ENCODE measurements at places on chromosomes 2 and 18. TPM values are rescaled to one million over a fixed set of nuclear protein-coding genes. Genes with fewer than 3 reads are reported as not detected.

- no peak overlapping the region for H3K27ac ChIP-seq
- DNase-seq = no peak
- no peaks in the 10 kb centered on the region for H3K4me1 ChIP-seq
- H3K27me3 ChIP-seq = peaks cover 46% of the 10 kb centered on the region
Measured at GRCh38 chr2:236753606-236754270, 184.1 kb downstream of the ACKR3 start.

DNA sequence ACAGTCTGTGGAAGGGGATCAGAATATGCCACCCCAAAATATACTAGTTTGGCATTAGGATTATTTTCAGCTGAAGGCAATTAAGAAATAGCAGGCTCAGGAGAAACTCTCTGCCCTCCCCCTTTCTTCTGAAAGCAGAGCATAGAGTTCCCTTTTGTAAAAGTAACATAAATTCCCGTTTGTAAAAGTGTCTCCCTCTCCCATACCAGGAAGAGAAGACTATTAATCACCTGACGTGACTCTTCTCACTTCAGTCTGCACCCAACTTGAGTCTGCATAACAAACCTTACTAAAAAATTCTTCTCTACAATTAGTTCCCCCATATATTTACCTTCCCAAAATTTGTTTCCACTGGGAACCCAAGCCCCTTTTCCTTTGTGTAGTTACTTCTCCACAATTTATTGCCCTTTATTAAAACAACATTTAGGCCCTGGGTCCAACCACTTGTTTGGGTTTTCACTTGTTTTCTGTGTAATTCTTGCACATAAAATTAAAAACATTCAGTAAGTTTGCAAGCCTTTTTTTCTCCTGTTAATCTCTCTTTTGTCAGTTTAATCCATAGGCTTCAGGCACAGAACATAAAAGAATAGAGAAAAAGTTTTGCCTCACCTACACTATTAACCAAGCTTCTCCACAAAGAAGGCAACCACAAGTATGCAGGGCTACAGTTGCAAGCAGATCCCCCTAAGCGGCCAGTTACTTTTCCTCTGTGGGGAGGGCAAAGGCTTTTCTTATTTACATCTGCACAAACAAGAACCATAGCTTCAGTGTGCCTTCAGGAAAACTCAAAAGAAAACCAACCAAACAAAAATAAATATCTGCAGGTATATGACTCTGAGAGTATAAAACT is 107.6 kb upstream of the MSH2 start:
- H3K4me1 ChIP-seq = peaks cover 4% of the 10 kb centered on the region
- H3K4me3 ChIP-seq = no peak overlapping the region
- H3K27ac ChIP-seq = no peak overlapping the region
- DNase-seq = no peak

DNA sequence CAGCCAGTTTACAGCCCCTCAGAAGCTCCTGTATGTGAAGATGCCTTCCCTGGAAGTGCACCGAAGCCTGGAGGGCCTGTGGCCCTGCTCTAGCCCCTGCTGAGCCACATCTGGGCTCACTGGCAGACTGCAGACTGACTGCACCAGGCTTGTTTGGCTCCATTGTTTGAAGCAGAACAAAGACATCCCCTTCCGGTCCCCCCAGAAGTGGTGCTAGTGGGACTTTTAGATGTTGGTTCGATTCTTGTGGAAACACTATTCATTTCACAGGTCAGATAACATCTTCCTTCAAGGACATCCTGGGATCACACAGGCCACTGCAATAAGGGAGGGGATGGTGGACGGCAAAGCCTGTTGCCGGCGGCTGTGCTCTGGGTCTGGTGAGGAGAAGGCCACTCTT is 57.8 kb upstream of the CBLN2 start:
- DNase-seq = no peak
- no peak overlapping the region for H3K4me3 ChIP-seq
- H3K27ac ChIP-seq = no peak overlapping the region
- H3K36me3 ChIP-seq = no peaks in the 10 kb centered on the region

DNA sequence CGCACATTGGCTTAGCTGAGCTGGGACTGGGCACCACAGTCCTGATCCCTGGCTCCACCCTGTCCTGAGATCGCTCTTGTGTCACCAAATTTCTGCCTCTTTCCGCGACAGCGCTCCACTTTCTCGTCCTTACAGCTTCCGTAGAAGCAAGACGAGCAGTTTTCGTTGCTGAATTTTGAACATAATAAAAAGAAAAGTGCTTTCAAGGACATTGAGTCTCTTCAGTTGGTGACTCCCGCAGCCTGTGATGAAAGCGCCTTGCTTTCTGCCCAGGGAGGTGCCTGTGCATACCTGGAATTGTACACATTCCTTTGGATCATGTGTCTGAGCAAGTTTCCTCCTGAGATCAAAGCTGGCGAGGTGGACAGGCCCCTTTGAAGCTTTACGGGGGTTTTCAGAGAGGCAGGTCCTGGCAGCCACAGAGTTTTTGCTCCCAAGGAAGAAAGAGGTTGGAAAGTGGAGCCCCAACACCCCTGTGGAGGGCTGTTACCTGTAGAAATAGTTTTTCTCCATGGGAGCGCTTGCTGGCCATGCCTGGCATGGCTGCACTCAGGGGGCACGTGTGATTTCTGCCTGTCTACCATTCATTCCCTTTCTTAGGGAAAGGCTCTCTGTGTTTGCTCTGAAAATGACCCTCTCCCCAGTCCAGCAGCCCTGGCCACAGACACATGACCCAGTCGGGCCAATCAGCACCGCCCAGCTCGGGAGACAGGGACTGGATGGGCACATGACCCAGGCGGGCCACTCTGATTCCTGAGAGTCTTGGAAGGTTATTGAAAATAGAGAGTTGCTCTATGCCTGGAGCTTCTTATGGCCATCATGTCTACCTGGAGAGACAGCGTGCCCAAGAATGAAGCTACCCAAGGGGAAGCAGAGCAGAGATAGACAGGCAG is 115.6 kb upstream of the OTOS start:
- peak overlapping the region; percentile 78 for H3K27ac ChIP-seq
- H3K4me1 ChIP-seq = peaks cover 63% of the 10 kb centered on the region
- DNase-seq = no peak
- H3K27me3 ChIP-seq = no peaks in the 10 kb centered on the region
- H3K36me3 ChIP-seq = no peaks in the 10 kb centered on the region

DNA sequence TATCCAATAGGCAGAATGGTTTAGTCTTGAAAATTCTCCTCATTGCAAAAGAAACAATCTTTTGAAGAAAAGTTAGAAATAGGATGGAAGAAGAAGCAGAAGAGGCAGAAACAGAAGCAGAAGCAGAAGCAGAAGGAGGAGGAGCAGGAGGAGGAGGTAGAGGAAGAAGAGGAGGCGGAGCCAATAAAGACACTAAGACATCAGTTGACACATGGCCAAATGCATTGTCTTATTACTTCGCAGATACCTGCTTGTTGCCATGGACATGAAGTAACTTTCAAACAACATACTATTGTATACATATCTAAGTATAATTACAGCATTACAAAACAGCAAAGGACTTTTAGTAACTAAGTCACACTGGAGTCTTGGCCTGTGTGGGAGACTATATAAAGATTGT is 606.3 kb downstream of the METTL4 start:
- no peak for DNase-seq
- H3K4me1 ChIP-seq = no peaks in the 10 kb centered on the region
- H3K36me3 ChIP-seq = no peaks in the 10 kb centered on the region
- 0 out of 2 replicates have a peak, but pooled peaks cover 6% of the 10 kb centered on the region for H3K27me3 ChIP-seq

- H3K27me3 ChIP-seq = no peaks in the 10 kb centered on the region
- no peaks in the 10 kb centered on the region for H3K4me1 ChIP-seq
- DNase-seq = no peak
- H3K36me3 ChIP-seq = no peaks in the 10 kb centered on the region
- no peak overlapping the region for H3K27ac ChIP-seq
- no peak overlapping the region for H3K4me3 ChIP-seq
Measured at GRCh38 chr18:62894681-62895390, 179.5 kb downstream of the PHLPP1 start.

- no peak for DNase-seq
- no peak overlapping the region for H3K27ac ChIP-seq
- H3K36me3 ChIP-seq = no peaks in the 10 kb centered on the region
- H3K4me1 ChIP-seq = peaks cover 8% of the 10 kb centered on the region
- no peaks in the 10 kb centered on the region for H3K27me3 ChIP-seq
Measured at GRCh38 chr2:196823750-196824522, 14.8 kb upstream of the C2orf66 start.

GRCh38 chr18:8081872-8082553 is 514.9 kb downstream of the PTPRM start:
- H3K27ac ChIP-seq = no peak overlapping the region
- no peak overlapping the region for H3K4me3 ChIP-seq
- no peaks in the 10 kb centered on the region for H3K27me3 ChIP-seq
- no peaks in the 10 kb centered on the region for H3K36me3 ChIP-seq
- no peak for DNase-seq
- no peaks in the 10 kb centered on the region for H3K4me1 ChIP-seq

GRCh38 chr2:240436683-240437550 is 1.5 kb downstream of the GPC1 start:
- H3K27ac ChIP-seq = peak overlapping the region; percentile 95
- H3K27me3 ChIP-seq = no peaks in the 10 kb centered on the region
- DNase-seq = no peak
- H3K4me3 ChIP-seq = peak overlapping the region; percentile 61
- H3K36me3 ChIP-seq = no peaks in the 10 kb centered on the region
- peaks cover 29% of the 10 kb centered on the region for H3K4me1 ChIP-seq

GRCh38 chr2:173218326-173219056 is 136.2 kb upstream of the CDCA7 start:
- no peaks in the 10 kb centered on the region for H3K27me3 ChIP-seq
- H3K36me3 ChIP-seq = no peaks in the 10 kb centered on the region
- no peak overlapping the region for H3K4me3 ChIP-seq
- DNase-seq = no peak

DNA sequence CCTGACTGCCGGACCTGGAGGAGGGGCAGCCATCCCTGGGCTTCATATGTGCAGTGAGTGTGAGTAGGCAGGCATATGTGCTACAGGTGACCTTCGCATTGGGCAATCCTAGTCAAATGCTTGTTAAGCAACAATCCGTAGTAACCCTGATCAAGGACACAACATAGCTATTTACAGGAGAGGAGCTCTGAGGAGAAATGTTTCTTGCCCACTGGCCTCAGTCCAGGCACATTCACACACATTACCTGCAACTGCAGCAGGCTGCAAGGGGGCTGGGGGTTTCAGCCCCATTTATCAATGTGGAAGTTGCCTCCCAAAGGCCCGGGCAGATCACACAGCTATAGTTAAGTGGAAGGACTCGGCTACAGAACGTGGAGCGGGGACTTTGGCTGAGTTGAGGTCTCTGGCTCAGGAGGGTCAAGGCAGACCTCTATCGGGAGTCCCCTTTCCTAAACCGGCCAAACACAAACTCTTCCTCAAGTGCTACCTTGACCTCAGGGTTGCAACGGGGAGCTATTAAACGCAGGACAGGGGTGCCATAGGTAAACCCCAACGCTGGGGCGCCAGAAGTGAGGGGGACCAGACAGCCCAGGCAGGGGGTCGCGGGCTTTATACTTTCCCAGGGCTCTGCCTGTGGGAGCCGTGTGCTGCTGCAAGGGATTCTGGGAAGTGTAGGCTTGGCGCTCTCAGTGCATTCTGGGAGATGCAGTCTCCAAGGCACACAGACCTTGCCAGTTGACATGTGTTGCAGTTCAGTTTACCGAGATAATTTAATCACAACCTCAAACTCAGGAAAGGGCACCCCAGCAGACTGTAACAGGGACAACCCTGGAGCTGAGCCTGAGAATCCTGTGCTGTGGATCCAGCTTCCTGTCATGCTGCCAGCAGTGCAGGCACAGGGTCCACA is 9.4 kb downstream of the KHK start:
- no peaks in the 10 kb centered on the region for H3K27me3 ChIP-seq
- DNase-seq = no peak
- H3K36me3 ChIP-seq = no peaks in the 10 kb centered on the region

DNA sequence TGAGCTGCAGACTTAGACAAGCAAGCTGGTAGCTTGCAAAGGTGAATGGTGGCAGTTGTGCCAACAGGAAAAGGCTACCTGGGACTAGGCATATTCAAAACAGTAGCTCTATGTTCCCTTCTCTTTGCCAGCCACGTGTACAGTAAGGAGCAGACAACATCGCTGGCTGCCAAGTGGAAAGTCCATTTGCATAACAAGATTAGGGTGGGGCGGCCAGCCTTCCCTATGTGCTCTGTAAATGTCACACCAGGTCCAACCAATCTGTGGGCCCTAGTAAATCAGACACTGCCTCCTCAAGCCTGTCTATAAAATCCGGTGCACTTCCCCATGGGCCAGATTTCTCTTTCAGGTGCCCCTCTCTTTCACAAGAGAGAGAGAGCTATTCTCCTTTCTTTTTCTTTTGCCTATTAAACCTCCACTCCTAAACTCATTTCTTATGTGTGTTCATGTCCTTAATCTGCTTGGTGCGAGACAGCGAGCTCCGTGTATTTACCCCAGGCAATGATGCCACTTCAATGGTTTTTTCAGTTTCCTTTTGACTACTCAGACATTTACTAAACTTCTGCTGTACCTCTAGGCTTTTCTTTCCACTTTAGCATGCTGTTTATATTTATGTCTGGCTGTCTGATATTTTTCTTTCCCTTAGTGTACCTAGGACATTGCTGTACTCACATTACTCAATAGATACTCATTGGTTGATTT is 297.4 kb upstream of the GCFC2 start:
- no peaks in the 10 kb centered on the region for H3K4me1 ChIP-seq
- H3K27me3 ChIP-seq = no peaks in the 10 kb centered on the region
- no peaks in the 10 kb centered on the region for H3K36me3 ChIP-seq
- no peak overlapping the region for H3K4me3 ChIP-seq

DNA sequence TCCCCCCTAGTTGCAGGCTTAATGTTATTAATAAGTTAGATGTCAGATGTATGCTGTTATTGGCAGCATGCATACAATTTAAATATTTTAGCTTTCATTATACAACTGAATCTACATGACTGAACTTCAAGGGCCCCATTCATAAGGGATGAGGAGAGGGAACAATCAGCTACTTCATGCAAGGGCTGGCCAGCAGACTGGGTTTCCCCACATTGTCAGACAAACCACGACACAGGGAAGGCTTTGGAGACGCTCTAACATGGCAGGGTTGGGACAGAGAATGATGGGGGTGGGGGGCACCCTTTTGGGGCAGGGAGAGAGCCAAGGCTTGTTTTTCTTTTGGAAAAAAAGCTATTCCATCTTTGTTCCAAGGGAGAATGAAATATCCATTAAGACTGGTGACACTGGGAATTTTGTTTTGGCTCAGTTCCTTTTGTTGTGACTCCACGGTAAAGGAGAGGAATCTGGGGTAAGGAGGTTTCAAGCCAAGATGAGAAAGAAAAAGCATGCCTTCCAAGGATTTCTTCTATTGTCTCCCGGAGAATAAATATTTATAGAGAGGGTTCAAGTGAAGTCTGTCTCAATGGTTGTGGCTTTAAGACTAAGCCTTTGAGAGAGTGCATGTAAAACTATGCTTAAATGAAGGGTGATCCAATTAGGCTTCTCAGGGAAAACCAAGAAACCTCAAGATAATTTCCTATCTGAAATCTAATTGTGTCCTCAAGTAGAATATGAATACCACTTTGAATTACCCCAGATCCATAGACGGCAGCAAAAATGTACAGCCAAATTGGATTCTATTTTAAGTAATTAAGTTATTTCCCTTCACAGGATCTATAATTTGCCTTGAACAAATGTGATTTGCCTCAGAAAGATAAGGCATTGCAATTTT is 5.4 kb downstream of the CXCR4 start:
- DNase-seq = no peak
- no peak overlapping the region for H3K27ac ChIP-seq
- peaks cover 10% of the 10 kb centered on the region for H3K4me1 ChIP-seq
- no peaks in the 10 kb centered on the region for H3K36me3 ChIP-seq

The VIT gene
- total RNA-seq = not detected

The DYNAP gene
- total RNA-seq = not detected

The LYG1 gene
- total RNA-seq = 3.8 TPM

The DCDC2C gene
- total RNA-seq = not detected

The ARL5A gene
- total RNA-seq = 74.4 TPM

Data from HCT116 (cell line).